NCI-H226 (cell line): ENCODE measurements at places on chromosomes 13 and 19.

- DNase-seq = no peak
Observed at GRCh38 chr19:39157275-39157996, 31.9 kb downstream of the PAK4 start.

GRCh38 chr13:110541526-110541920 is 20.0 kb downstream of the RAB20 start:
- no peak for DNase-seq

DNA sequence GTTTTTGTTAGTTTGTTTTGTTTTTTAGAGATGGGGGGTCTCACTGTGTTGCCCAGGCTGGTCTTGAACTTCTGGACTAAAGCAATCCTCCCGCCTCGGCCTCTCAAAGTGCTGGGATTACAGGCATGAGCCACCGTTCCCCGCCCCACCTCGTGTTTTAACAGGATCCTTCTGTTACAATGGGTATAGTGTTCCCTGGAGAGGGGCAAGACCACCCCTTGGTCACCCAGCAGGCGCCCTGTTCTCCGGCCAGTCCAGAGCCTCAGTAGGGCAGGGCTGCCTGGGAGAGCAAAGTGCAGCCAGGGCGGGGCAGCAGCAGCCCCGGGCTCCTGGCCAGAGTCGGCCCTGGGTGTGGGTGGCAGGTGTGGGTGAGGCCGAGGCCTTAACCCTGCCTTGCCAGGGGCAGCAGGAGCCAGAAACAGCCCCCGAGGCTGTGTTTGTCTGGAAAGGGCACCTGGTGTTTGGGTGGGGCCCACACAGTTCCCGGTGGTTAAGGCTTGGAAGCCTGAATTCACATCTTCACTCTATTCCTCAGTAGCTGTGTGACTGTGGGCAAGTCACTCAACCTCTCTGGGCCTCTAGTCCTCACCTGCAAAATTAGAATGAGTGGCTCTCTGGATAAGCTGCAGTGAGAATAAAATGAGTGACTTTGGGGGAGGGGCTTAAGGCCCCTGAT is 7.2 kb downstream of the VASP start:
- DNase-seq = no peak

DNA sequence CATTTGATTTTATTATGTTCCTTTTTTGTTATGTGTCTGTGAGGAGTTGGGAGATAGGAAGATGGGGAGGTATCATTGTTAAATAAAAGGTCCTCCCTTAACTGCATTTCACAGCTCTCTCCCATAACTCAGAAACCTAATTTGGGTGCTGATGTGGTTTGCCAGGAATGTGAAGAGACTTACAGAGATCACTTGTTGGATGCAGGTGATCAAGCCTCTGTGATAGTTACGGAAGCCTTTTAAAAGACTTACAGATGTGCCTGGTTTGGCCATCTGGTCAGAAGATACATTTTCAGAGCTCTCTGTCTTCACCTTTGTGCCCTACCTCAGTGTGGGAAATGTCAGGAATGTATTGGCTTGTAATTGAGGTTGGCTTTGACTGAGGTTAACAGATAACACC is 146.1 kb downstream of the STOML3 start:
- DNase-seq = no peak

DNA sequence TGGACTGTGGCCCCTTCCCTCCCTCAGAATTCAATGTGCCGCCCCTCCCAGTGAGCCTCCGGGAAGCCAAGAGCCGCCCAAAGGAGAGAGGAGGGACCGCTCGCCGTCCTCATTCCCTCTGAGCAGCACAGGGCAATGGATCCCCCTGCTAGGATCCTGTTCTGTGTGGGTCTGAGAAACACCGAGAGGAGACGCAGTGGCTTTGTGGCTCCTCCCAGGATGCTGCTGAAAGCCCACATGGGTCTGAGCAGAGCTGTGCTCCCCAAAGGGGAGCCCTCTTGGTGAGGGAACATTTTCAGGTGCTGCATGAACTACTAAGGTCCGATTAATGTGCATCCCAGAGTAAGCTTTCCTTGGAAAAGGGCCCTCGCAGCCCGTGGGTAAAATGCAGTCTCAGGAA is 30.4 kb downstream of the DHRS12 start:
- no peak for DNase-seq

DNA sequence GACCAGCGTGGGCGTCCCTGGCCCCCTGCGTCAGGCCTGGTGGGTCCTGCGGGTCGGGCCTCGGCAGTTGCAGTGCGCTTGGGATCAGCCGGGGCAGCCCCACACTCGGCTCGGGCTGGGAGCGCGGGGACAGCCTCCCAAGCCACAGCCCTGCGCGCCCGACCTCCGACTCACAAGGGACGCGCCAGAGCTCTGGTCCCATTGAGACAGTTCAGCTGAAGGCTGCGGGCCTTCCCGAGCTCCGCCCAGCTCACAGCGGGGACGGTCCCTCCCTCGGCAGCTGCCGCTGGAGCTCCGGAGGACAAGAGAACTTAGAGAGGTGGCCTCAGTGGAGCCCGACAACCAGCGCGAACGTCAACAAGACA is 45.7 kb upstream of the ZNF730 start:
- no peak for DNase-seq

GRCh38 chr13:49098198-49098597 is 121.9 kb upstream of the MLNR start:
- peak; percentile 76 for DNase-seq

DNA sequence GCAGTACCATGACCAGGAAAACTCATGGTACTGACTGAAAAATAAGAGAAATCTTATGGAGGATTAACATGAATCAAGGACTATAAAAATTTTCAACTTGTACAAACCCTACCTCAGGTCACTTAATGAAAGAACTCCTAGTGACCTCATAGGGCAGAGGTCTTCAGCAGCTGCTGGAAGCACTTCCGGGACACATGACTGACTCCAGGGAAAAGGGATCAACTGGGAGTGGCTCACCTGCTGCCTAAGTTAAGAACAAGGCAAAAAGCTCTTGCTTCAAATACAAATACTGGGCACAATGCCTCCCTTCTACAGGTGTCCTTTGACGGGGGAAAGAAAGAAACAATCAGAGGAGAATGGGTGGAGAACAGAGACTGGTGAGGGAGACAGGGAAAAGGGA is 18.6 kb downstream of the DOCK9 start:
- no peak for DNase-seq

DNA sequence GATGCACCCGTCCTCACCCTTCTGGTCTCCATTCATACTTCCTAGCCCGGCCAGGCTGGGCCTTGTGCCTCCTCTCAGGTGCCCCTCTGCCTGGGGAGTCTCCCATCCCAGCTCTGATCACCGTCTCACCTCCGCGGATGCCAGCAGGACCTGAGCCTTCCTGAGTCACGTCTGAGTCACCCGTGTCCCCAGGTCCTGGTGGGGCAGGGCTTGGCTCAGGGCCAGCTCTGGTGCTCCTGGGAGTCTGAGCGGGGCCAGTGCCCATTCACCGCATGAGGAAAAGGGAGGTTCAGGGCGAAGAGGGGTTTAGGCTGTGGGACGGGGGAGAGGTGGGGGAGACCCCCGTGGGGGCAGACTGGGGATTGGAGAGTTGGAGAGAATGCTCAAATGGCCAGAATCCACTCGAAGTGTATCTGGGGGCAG is 593 bp downstream of the ATP8B3 start:
- DNase-seq = peak; percentile 49
